ENCODE measurements at places on chromosomes 6 and 20.

DNA sequence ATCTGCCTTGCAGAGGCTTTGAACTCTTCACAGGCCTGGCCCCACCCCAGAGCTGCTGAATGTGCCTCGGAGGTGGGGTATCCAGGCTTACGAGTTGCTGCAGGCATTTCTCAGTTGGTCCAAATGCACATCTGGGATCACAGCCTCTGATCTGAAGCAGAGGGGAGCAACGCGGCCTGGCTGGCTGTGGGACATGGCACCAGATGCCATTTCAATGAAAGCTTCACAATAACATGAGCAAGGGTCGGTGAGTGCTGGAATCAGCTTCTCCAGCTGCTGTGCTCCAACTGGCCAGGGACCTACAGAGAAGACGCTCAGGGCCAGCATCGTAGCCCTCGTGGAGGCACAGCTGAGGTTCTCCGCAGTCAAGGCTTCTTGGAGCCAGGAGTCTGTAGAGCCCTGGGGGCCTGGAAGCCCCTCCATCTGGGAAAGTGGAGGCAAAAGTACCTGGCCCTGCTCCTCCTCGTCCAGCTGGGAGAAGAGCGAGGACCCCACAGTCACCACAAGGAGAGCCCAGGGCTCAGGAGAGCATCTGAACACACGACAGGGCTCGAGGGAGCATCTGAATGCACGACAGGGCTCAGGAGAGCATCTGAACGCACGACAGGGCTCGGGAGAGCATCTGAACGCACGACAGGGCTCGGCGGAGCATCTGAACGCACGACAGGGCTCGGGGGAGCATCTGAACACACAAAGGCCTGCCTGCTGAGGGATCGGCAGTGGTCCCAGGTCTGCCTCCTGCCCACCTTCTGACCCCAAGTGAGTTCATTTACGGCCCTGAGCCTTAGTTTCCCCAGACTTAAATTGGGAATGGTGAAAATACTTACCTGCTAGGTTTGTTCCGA, 165.2 kb downstream of the DLL1 start:
- no peak for DNase-seq

- no peak for DNase-seq
Measured at GRCh38 chr6:148306286-148306685, 36.4 kb upstream of the SASH1 start.

DNA sequence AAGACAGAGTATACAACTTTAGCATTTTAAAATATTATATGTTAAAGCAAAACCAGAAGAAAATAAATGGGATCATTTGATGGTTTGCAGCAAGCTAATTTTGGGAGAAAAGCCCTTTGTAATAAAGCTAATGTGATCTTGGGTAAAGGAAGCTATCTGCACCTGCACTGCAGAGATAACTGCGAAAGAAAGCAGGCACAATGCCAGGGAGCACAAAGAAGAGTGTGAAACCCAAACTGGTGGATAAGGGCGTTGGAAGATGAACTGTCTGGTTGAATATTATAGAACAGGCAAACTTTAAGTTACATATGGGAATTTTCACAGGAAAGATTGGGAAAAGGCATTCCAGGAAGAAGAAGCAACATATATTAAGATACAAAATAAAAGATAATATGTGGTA, 179.2 kb upstream of the KHDRBS2 start:
- no peak for DNase-seq

- DNase-seq, result no peak
Measured at GRCh38 chr6:100343316-100344077, 121.2 kb downstream of the SIM1 start.

DNA sequence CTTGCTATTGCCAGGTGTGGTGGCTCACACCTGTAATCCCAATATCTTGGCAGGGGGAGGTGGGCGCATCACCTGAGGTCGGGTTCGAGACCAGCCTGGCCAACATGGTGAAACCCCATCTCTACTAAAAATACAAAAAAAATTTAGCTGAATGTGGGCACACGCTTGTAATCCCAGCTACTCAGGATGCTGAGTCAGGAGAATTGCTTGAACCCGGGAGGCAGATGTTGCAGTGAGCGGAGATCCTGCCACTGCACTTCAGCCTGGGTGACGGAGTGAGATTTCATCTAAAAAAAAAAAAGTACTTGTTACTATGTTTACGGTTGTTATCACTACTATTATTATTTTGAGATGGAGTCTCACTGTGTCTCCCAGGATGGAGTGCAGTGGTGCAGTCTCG, 3.0 kb downstream of the PPT2 start:
- DNase-seq, result no peak

DNA sequence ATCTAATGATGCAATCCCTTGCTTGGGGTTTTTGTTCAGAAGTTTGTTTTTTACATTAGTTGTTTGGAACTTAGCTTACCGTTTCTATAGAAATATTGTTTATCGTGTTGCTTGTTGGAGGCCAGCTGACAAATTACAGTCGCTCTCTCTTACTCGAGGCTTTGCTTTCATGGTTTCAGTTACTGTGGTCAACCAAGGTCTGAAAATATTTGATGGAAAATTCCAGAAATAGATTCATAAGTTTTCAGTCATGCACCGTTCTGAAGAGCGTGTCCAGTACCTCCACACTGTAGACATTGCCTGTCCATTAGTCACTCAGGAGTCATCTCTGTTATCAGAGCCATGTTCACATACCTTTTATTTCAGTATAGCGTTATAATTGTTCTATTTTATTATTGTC, 47.9 kb downstream of the DEK start:
- DNase-seq, result no peak

GRCh38 chr6:135637701-135638100, 140.2 kb upstream of the AHI1 start:
- DNase-seq, result no peak

DNA sequence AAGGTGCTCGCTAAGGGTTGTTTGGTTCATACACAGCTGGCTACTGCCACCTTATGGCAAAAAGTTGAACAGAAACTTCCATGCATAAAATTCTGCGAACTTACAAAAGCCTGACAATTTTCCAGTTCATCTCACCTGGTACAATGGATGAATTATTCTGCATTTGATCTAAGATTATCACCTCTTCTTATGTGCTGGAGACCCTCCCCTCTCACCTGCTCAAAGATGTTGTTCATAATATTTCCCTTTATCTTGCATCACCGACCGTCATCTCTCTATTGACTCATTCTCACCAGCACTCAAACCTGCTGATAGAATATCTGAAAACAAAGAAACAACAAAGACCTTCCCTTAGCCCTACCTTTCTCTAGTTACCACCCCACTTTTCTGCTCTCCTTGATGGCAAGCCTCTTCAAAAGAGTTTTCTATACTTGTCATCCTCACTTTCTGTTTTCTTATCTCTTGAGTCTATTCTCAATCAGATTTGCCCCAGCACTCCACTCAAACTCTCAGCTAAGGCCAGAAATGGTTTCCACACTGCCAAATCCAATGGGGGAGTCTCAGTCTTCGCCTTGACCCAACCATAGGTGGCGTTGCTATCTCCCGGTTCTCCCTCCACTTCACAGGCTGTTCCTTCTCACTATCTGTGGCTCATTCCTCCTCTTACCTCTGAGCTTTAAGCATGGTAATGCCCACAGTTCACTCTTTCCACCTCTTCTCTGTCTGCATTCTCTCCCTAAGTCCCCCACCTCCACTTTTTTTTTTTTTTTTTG, 25.8 kb downstream of the SNRNP48 start:
- peak; percentile 52 for DNase-seq

- DNase-seq, result no peak
Measured at GRCh38 chr20:49032455-49032854, 13.7 kb upstream of the CSE1L start.

DNA sequence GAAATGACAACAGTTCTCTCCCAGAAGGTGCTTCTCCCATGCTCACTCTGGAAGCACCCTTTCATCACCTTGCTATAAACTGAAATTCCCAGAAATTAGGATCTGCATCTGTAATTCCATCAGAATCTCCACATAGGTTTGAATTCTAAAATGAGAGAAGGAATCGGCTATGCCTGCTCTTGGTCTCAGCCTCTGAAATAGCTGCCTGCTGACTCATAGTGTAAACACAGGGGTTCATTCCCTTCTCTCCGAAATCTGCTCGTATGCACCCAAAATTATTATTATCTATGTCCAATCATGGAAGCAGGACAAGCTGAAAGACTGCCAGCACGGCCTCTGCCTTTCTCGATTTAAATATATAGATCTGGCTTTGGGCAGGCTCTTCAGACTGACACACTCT, 74.6 kb upstream of the TAB2 start:
- DNase-seq, result no peak

GRCh38 chr6:45666846-45667245, 289.1 kb upstream of the SUPT3H start:
- DNase-seq, result no peak

GRCh38 chr6:90650041-90650940, 63.4 kb upstream of the MAP3K7 start:
- no peak for DNase-seq

GRCh38 chr6:86193821-86194220, 551.1 kb upstream of the SYNCRIP start:
- DNase-seq, result peak; percentile 32

DNA sequence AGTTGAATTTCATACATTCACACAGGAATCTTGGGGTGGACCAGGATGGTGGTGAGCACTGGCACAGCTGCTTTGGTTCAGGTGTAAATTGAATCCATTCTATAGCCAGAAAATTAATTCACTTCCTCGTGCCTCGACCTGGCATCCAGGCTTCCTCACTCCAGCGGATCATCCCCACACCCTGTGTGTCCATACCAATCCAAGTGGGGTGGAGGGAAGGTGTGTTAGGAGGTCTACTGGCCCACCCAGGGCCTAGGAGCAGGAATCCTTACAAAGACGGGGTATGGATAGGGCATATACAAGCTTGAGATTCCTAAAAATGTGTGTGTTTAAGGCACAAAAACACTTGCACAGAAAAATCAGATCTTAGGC, 81.8 kb upstream of the SLC24A3 start:
- no peak for DNase-seq

DNA sequence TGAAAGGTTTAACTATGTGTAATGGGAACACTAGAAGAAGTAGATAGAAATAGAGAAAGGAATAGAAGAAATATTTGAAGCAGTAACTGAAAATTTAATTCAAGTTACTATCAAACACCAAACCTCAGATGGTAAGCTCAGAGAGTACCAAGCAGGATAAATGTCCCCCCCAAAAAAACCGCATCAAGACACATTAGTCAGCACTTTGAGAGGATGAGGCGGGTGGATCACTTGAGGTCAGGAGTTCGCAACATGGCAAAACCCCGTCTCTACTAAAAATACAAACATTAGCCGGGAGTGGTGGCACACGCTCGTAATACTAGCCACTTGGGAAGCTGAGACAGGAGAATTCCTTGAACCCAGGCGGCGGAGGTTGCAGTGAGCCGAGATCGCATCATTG, 253.1 kb downstream of the C6orf118 start:
- no peak for DNase-seq

DNA sequence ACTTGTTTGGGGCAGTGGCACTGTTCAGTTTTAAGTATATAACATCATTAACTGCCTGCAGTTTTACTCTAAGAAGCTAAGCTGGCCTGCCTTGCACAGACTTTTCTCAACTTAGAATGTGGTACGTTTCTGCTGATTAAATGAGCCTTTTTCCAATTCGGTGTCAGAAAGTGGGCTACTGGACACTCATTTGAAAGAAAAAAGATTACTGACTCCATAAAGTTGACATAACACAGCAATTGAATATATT, 2.1 kb downstream of the ZMYND8 start:
- no peak for DNase-seq

GRCh38 chr20:13840093-13840465, 55.3 kb downstream of the NDUFAF5 start:
- no peak for DNase-seq

DNA sequence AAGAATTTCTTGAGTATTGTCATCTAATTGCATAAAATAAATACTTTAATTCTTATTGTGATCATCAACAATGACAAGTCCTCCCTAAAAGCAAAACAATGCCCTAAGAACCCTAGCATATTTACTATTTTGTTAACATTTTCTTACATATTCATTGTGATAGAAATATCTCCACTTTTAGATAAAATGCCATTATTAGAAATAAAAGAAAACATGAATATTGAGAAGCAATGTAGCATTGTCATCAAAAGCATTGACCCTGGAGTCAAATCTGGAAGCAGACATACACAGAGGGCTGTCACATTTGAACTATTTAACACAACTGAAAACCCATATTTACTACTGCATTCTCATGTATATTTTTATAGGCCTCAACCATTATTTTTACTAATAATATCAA, 257.7 kb downstream of the SYNE1 start:
- no peak for DNase-seq

GRCh38 chr6:16635810-16636602, 125.3 kb downstream of the ATXN1 start:
- DNase-seq, result no peak

DNA sequence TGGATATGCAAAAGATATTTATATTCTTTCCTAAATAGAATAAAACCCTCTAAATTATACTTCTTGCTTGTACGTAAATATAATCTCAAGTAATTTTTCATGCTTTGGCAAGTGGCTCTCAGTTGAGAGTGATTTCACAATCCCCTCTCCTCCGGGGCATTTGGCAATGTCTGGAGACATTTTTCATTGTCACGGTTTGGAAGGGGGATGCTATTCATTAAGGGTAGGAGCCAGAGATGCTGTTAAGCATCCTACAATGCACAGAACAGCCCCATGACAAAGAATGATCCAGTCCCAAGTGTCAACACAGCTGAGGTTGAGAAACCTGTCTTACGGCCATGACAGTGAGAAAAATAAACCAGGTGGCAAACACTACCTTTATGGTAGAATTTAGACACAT, 75.7 kb downstream of the AGPAT4 start:
- DNase-seq, result no peak

DNA sequence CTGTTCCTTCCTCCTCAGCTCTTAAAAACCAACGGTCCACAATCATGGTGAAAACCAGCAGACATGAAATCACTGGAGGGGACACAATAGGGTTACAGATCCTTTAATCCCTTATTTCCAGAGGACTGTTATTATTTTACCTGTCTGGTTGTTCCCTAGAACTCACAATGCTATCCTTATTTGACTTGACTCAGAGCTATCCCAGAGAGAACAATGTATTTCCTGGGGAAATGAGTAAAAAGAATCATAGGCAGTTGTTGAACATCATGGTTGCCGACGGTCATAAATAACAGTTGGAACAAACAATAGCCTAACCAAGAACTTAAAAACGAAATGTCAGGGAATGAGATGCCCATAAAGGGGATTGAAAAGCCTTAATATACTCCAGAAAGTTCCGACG, 9.3 kb downstream of the OR2H1 start:
- no peak for DNase-seq

GRCh38 chr20:38205001-38205400, 39.9 kb upstream of the TGM2 start:
- no peak for DNase-seq

- no peak for DNase-seq
Measured at GRCh38 chr6:33170176-33171015, 21.9 kb downstream of the COL11A2 start.

- DNase-seq, result no peak
Measured at GRCh38 chr6:113458368-113459010, 398.7 kb upstream of the MARCKS start.

DNA sequence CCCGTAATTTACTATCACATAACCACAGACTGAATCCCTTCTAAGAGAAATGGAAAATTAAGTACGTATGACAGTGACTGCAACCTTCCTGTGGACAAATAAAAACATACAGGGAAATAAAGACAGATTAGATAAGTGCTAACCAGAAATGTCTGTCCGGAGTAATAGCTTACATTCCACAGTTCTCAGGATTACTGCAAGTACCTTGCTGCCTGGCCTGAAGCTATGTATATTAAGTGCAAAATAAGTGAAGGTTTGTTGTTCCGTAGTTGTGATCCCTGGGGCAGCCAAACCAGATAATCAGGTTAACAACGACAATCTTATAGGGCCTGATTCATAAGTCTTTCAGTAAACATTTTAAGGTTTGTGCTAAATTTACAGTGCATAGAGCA, 2.8 kb downstream of the NEDD9 start:
- no peak for DNase-seq
